Bone marrow (tissue), 2 donors: ENCODE measurements at places on chromosomes 3 and 15.

GRCh38 chr3:150936693-150937092 is 31.5 kb upstream of the MINDY4B start:
- DNase-seq, result no peak

DNA sequence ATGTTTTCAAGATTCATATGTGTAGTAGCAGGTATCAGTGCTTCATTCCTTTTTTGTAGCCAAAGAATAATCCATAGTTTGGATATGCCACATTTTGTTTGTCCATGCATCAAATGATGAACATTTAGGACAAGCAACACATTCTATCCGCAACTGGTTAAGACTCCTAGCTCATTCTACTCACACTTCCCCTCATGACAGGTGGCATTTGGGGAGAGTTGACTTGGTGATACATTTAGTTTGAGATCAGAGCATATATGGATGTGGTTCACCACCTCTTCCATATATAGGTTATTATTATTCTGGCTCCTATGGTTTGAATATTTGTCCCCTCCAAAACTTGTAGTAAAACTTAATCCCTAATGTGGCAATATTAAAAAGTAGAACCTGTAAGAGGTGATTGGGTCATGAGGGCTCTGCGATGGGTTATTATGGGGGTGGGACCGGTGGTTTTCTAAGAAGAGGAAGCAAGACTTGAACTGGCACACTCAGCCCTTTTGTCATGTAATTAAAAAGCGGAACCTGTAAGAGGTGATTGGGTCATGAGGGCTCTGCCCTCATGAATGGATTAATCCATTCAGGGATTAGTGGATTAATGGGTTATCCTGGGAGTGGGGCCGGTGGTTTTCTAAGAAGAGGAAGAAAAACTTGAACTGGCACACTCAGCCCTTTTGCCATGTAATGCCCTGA is 75.3 kb upstream of the HRH1 start:
- DNase-seq, result no peak

DNA sequence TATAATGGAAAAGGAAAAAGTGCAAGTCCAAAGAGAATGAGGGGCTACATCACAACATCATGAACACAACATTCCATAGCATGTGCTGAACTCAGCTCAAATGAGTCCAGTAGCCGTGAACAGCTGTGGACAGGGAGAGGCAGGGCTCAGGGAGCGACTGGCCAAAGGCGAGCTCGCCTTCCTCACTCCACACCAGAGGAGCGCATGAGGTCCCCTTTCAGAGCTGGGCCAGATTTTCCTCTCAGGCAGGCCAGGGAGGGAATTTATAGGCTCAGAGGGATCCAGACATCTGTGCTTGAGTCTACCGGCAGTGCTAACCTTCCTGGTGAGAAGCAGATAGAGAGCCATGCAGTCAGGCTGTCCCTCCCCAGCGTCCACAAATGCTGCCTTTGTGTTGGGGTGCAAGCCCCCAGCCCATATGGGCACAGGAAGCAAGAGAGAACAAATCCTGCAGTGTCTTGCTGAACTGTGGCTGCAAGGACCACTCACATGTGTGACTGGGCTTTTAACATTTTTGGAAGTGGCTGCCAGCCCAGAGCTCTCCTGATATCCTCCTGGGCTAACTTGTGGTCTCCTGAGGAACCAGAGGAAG is 32.5 kb downstream of the ARHGEF3 start:
- DNase-seq, result no peak

DNA sequence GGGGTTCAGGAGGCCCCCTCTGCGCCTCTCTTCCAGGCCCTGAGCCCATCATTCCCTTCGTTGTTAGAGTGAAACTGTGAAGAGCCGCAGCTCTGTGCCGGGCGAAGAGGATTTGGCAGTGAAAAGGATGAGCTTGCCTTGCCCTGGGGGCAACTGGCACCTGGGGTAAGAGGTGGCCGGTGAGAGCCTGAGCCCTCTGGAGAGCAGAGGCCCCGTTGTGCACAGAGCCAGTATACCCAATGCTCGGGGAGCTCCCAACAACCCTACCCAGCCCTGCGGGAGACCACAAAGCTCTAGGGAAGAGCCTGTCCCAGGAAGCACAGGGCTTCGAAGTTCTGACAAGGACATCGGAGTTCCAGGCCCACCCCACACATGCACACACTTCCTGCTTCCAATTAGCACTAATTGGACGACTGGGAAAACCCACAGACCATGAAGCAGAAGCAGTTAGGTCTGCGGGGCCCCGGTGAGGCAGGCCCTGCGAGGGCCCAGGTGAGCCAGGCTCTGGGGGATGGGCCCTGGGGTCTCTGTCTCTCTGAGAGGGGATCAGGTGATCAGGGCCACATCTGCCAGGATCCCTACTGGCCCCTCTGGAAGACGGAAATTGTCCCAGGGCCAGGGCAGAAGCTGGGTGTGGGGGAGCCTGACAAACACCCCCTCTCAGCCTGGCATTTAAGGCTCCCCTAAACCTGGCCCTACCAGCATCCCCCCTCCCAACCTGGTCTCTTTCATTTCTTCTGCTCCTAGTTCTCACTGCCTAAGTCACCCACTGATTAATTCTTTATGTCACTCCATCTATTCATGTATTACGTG is 27.9 kb upstream of the SFMBT1 start:
- DNase-seq, result no peak

GRCh38 chr3:134002306-134002705 is 27.4 kb downstream of the SLCO2A1 start:
- DNase-seq, result no peak

DNA sequence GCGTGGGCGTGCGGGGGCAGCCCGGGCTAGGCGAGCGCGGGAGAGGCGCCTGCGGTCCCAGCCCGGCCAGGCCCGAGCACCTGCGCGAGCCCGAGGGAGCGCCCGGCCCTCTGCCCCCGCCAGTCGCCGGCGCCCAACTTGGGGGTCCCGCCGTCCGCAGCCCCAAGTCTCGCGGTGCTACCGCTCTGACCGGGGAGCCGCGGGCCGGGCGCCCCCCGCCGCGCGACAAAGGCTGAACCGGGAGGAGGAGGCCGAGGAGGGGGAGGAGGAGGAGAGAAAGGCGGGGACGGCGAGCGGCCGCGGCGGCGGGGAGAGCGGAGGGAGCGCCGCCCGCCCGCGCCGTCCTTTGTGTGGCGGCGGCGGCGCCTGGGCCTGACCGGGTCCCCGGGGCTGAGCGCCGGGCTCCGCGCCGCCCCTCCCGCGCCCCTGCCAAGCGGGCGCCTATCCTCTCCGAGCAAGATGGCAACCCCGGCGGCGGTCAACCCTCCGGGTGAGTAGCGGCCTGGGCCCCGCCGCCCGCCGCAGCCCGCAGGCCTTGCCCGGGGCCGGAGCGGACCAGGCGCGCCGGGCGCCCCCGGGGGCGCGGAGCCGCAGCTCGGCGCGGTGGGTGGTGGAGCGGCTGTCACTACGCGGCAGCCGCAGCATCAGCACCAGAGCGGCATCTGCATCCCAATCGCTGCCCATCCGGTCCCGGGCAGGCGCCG is at the start of gene ARNT2:
Gene ARNT2, plus strand, starts transcription at position 326 of the 704 bp plus-strand sequence. Its CDS starts 134 bp downstream, at position 460.
- no peak for DNase-seq

GRCh38 chr15:40238532-40239403 is at the start of gene PAK6:
Gene PAK6 (plus strand): TSS chr15:40239063. CDS start chr15:40264786, 25,723 bp downstream.
- no peak for DNase-seq

DNA sequence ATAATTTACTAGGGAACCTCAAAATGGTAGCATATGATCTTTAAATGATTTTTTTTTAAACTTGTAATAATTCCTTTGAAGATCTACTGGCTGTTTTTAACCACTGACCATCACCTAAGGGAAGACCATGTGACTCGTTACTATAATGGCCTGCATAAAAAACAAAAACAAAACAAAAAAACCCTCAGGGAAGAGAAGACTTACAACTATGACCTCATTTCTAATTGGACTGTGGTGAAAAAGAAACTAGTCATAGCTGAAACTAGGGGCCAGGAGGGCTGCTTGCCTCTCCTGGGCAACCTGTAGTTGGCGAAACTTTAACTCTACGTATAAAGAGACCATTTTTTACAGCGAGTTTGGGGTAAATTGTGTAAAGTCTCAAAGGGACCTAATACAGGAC is 23.0 kb downstream of the PAQR9 start:
- DNase-seq, result no peak

DNA sequence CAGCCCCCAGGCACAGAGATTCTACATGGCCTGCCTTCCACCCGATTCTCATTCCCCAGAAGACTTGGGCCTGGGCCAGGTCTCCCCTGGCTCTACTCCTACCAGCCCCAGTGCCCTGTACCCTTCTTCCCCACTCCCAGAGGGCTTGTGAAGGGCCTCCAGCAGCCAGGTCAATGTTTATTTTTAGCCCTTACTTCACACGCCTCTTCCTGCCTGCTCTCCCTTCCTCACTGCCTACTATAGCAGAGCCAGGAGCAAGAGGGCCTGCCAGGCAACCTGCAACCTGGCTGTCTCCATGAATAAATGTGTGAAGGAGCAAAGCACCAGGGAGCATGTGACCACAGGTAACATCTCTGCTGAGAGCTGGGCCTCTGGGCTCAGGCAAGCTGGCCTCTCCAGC is 26.4 kb upstream of the APEH start:
- no peak for DNase-seq

DNA sequence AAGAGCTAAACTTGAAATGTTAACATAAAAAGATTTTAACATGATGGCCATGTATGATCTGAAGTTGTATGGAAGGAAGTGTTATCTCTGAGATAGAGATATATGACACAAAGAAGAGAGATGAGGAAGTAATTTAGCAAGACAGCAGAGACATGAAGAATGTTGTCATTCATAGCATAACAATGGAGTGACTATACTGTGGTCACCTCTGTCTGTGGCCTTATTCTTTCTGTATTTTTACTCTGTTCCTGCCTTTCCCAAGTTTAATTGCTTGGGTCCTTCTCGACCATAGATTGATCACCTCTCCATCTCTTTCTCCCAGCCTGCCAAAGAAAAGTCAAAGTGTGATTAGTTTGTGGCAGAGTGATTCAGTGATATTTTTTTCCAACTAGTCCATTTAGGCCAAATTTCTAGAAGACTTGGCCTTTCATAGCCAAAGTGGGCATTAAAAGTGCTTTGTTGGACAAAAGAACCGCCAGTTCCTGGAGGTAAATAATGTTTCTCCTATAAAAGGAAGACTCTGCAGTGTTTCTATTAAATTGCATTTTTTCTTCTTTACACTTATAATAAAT is 711.9 kb downstream of the CADM2 start:
- no peak for DNase-seq

DNA sequence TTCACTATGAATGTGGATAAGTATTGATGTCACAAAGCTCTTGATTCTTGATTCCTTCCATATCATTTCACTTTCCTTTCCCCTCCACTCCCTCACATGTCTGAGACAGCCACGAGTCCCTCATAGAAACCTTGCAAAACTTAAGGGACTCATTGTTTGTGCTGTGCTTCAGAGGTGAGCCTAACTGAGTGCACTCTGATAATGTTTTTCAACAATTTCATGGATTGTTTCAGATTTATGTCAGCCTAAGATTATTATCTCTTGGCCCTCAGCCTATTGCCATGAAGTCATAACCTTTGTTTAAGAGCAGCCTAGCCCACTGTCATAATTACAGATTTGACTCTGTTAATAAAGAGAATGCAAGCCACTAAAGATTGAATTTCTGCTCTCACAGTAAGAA is 363.6 kb downstream of the MECOM start:
- no peak for DNase-seq

- DNase-seq, result no peak
These were observed 78.2 kb downstream of the FAIM start for GRCh38 chr3:138686771-138687221.

- DNase-seq, result no peak
These were observed 58.4 kb downstream of the NME9 start for GRCh38 chr3:138271189-138271794.

GRCh38 chr3:30894521-30895251 is at the start of gene GADL1:
Gene GADL1 (minus strand): TSS chr3:30894661. CDS start chr3:30894614, 47 bp downstream.
- DNase-seq, result no peak

- DNase-seq, result no peak
These were observed 46.2 kb upstream of the PRTG start for GRCh38 chr15:55789066-55789660.

GRCh38 chr3:157442729-157443128 is 6.1 kb downstream of the PTX3 start:
- no peak for DNase-seq

DNA sequence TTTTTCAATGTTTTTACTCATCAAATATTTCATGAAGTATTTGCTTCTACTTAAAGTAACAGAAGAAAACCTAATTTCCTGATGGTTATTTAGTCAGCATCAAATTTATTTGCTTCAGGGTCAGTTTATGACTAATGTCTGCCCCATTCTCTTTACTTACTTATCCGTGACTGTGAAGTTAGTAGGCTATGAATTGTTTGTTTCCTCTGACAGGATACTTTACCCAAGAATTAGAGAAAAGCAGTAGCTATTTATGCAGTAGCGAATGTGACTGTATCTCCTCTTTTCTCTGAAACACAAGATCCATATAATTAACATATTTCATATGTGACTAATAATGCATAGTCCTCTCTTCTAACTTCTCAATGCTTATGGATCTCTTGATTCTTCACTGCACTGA is 329.9 kb upstream of the ROBO1 start:
- no peak for DNase-seq

DNA sequence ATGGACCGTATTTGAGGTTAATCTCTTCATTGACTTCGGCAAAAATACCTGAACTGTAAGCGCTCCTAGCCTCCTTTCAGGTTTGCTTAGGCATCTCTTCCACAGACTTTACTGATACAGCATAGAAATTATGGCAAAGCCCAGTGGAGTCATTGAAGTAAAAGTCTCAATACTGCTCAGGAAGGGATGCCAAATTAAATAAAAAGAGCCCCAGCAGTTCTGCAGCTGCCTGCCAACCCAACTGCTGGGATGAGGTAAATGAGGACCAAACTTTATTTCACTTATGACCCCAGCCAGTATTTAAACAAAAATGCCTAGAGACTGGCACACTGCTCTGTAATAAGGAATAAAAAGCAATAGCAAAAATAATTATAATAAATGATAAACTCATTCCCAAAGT is 65.4 kb downstream of the IQCH start:
- no peak for DNase-seq
